Hematopoietic multipotent progenitor cell treated with erythropoietin and hydrocortisone succinate and interleukin-3 and kit ligand, for 8 days (in vitro differentiated cells): ENCODE measurements at places on chromosomes 3 and 15.

- no peak for DNase-seq
These were observed 24.2 kb downstream of the TLNRD1 start for GRCh38 chr15:81024936-81025335.

DNA sequence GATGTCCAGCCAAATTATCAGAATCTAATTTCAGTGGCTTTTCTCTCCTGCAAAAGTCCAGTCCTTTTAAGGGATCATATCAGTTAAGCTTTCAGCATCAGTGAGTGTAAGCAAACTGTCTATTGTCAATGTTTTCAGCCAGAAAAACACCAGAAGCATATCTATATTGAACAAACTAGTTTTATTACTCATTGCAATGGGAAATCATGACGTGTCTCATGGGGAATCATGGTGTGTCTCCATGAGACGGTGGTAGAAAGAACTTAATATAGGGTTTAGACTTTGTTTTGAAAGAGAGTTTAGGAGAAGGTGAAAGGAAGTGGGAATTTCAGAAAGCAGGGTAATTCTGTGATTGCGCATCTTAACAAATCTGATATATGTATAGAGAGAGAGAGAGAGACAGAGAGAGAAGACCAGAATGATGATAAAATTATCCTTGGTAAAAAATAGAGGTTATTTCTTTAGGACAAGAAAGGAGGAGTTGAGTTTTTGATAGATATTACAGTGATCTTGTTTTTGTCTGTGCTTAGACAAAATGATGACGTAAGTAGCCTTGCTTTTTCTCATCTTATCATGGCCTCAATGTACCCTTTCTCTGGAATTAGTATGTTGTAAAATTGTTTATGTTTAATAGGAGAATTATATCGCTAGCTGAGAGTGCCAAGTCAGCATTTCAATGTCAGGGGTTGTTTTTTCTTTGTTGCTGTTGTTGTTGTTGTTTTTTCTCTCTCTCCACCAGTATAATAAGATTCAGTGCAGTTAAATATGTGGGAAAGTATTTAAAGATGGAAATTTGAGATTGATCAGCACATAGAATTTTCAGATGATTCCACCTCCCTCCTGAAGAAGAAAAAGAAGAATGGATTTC lies 129.9 kb upstream of the OSTN start:
- no peak for DNase-seq

DNA sequence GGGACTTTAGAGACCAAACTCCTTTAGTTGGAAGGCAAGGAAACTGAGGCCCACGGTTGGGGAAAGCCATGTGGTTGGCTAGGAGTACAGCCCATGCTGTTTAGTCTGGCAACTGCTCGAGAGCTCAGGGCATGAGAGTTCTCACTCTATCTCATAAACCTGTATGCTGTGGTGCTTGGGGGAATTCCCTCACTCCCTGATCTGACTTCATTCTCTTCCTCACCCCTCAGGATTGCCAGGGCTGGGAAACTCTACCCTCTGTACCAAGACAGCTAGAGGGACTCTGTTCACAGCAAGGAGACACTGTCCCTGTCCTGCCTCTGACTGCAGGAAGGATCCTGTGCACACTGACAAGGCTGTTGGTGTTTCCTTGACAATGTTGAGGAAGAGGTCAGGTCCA lies 230.2 kb downstream of the ZNF621 start:
- DNase-seq = no peak

- peak; percentile 6 for DNase-seq
These were observed 70.7 kb downstream of the SLC12A8 start for GRCh38 chr3:125141596-125142419.

DNA sequence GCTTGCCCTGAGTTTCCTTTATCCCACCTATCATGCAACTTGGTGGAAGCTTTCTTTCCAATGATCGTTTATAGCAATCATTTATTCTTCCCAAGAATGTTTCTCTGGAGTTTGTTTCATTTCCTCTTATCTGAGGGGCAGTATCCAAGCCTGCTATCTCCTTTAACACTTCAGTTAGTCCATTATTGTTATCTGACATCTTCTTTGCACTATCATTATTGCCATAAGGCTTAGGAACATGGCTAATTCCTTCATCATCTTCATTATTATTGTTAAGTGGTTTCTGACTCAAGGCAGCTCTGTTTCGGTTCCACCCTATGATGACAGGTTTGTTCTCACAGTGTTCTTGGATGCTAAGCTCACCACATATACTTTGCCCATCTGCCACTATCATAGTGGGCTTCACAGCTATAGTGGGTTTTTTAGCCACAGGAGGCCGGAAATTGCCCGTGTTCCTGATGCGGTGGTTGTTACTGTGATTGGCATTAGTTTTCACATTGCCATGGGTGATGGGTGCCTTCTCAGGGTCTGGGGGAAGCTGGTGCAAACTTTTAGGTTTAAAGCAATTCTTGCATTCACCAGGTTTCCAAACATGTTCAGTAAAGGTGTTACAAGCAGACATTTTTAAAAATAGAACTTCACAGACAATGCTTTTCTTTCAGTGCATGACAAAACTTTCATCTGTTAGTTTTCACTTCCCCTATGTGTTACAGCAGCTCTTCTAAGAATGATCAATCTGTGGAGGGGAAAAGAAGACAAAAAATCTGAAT lies 110.6 kb upstream of the TSPAN3 start:
- DNase-seq = no peak
